ENCODE measurements at places on chromosomes 5 and 9. TPM values are rescaled to one million over a fixed set of nuclear protein-coding genes. Genes with fewer than 3 reads are reported as not detected.

PCDHA9 gene
- not detected for total RNA-seq

DMRTA1 gene
- total RNA-seq, result not detected

DNA sequence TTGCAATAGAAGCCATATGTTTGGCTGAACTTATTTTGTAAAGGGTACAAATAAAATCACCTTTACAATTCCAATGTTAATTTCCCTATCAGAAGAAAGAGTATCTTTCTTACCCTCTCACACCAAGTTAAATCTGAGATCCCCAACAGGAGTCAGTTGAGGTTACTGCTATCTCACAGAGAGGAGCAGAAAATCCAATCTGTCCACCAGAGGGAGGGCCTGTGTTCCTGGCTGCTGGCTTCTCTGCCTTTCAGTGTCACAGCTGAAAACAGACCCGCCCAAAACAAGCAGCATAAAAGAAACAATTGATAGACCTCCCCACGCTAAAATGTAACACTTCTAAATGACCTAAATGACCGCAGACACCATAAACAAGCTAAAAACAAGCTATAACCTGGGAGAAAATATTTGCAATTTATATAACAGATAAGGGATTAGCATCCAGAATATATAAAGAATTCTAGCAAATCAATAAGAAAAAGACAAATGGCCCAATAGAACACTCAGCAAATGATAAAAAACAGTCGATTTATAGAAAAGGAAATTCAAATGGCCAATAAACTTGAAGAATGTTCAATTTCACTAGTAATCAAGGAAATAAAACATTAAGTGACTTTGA lies 24.5 kb upstream of the MVB12B start:
- peak; percentile 58 for DNase-seq

DNA sequence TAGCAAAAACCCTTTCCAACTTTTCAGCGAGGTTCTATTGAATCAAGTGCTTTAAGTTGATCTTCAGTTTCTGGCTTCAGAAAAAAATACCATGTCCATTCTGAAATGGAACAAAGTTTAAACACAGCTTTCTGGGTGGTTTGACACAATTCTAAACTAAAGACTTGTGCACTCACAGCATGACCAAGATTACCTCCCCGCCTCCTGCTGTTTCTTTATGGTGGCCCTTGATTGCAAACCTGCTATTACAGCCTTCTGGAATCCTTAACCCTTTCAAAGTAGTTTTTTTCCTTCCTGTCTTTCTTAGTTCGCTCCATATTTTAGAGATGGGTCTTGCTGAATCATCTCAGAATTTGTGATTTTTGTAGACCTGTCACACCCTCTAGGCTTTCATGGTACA lies 135.9 kb upstream of the FBN2 start:
- no peak for DNase-seq

DNA sequence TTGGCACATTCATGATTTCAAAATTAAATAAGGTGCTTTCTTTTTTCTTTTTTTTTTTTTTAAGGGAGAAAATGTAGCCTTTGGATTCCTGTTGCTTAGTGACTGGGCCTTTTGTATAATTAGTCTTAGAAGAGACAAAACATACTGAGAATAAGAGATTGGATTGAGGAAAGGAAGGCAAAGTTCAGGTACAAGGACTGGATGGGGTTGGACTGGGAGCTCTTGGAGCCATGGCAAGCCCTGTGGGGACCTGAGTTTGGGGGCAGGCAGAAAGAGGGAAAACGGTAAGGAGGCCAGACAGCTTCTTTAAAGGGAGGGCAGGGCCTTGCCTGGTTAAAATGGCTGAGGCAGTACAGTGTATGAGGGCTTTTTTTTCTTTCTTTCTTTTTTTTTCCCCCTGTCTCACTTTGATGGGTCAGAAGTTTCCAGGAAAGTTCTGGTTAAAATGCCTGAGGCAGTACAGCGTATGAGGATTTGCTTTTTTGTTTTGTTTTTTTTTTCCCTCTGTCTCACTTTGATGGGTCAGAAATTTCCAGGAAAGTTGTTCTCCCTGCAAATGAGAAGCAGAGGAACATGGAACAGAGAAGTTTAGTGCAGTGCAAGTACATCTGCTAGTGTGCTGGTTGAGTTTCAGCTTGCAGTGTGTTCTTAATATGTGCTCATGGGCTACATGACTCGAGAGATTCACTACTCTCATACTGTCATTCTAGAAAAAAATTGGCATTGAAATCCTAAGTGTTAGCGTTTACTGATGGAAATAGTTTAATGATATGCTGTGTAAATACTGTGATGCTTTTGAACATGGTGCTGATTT lies 16.8 kb downstream of the SNX18 start:
- no peak for DNase-seq

GRCh38 chr9:93467462-93467861 lies 14.1 kb upstream of the FAM120AOS start:
- no peak for DNase-seq

DNA sequence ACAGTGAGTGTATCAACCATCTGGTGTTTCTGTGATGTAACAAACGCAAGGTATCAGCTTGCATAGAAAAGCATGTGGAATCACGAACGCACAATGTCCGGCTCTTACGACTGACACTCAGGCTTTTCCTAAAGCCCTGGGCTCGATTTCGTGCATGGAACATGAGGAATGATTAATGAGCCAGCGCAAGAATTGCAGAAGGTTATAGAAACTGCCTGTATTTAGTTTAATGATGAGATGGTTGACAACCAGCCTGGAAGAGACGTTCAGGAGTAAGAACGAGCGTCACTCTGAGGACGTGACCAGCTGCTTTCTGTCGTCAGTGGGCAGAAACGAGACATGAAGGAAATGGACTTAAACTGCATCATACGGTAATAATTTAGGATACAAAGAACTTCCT lies 497.6 kb downstream of the IRX1 start:
- no peak for DNase-seq

- DNase-seq, result no peak
Observed at GRCh38 chr9:99385814-99386279, 163.8 kb downstream of the SEC61B start.

- DNase-seq, result no peak
Observed at GRCh38 chr9:127500862-127501261, 49.6 kb downstream of the LRSAM1 start.

SRP19 gene
- 40.2 TPM for total RNA-seq

ENTREP1 gene
- 0.14 TPM for total RNA-seq

- DNase-seq, result no peak
Observed at GRCh38 chr9:69582544-69583297, 89.5 kb downstream of the APBA1 start.

DNA sequence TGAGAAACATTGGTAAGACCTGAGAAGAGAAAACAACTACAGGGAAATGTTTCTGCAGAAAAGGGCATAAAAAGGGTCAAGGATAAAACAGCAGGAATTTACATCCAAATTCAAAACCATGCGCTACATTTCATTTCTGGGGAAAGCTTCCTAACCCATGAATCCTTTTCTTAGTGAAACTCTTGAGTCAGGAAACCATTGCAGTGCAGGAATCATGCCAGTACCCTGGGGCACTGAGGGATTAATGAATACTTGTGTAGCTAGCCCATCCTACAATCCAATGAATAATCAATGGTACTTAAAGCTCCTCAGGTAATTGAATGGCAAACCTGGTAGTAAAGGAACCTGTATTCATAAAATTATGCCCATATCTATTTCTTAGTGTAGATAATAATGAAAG lies 580.5 kb downstream of the TLE1 start:
- no peak for DNase-seq

MEIKIN gene
- total RNA-seq, result not detected

- no peak for DNase-seq
Observed at GRCh38 chr9:109317311-109317978, 3.4 kb downstream of the EPB41L4B start.

DNA sequence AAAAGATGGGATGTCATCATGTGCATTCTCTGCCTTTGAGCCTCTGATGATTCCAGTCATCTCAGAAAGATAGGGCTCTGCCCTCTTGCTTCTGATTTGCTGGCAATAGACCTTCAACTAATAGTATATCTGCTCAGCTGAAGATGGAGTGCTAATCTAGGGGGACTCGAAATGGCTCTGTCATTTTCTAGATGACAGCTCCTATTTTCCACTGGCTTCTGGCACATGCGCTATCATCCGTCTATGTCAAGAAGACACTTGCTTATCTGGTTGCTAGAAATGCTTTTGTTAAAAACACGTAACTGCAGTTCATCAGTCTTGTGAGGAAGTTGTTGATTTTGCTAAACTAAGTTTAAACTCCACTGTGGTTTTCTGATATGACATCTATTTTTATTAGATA lies 265.5 kb upstream of the ZNF608 start:
- DNase-seq, result no peak

FAM81B gene
- not detected for total RNA-seq

DNA sequence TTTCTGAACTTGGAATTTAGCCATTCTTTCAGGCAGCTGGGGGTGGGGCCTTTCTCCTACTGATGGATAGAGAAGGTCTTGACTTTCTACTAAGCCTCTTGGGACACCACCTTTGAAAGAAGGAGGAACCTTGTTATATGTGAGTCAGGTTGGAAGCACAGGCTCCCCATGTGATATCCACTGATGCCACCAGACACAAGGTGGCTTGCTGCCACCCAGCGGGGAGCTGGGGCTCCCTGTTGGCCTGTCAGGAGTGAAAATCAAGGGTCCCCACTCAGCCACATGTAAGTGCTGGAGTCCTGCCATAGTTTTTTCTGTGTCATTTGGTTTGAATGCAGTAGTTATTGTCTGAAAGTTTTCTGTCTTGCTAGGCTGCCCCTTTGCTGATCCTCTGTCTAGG lies 252.4 kb upstream of the NFIL3 start:
- no peak for DNase-seq

DNA sequence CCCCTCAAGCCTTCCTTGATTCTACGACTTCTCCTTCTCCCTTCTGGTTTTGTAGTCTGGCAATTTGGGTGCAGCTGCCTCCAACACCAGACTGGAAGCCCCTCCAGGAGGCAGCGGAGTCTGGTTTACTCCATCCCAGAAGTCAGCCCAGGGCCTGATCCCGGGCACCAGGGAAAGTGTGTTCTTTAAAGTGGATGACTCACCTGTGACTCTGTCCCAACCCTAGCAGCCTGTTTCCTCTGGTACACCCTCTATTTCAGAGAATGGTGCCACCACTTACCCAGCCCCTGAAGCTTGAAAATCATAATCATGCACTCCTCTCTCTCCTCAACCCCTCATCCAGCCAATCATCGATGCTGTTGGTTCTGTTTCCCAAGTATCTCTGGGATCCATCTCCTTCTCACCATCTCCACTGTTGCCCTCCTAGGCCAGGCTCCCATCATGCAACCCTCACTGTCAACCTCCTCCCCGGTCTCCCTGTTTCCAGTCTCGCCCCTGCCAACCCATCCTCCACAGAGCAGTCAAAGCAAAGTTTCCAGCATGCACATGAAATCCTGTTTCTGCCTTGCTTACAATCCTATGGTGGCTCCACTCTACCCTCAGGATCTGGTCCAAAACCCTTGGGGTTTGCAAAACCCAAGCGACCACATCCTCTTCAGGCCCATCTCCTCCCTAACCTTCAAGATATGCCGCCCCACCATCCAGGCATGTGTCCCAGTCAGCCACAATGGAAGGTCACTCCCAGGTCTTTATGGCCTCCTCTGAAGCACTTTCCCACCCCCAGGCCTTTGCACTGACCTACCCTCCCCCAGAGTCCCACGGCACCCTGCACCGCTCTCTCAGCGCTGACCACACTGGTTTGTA lies 10.5 kb downstream of the LHX6 start:
- no peak for DNase-seq

GRCh38 chr9:128222026-128222425 lies 18.8 kb downstream of the DNM1 start:
- no peak for DNase-seq

GRCh38 chr5:6590581-6590980 lies 42.3 kb downstream of the NSUN2 start:
- DNase-seq, result no peak

SLC6A3 gene
- total RNA-seq, result not detected

- no peak for DNase-seq
Observed at GRCh38 chr5:123125962-123126732, 37.1 kb downstream of the PRDM6 start.
